SIG-M5 (cell line): ENCODE measurements at places on chromosomes 12 and 14.

DNA sequence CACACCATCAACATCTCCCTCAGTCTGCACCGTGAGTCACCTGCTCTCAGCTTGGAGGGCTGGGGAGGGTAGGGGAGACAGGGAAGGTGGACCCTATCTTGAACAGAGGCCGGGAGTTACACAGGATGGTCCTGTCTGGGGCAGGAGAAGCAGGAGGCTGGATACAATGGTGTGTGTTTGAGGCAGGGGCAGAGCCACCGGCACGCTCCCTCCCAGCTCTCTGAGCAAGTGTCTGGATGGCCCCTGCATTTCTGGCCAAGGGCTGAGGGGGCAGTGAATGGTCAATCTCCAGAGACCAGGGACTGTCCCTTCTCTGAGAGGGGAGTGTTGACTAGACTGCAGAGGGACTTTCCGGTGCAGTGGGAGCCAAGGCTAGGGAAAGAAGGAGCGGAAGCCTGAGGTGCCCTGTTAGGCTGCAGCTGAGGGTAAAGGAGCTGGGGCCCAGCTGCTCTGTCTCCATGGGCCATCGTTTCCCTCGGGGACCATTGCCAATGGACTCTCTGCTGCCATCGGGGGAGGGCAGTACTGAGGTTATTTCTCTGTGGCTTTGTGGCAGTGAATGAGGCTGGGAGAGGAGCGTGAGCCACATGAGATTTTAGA, 1.9 kb downstream of the LRP1-AS start:
- no peak for DNase-seq

DNA sequence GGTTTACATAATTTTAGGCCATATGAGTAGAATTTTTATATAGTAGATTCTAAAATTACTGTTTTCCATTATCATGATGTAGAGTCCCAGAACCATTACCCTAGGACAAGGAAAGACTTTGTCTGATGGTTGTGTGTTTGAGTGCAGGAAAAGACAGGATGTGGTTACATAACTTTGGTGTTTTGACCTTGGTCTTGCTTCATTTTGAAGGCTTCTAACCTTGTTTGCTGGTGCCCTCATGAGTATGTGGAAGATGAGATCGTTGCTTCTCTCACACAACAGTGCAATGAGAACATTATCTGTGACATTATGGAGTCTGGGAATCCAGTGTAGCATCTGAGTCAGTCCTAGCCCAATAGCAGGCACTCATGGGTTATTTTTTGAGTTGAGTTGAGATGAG, 106.2 kb downstream of the IGF1 start:
- DNase-seq = no peak

DNA sequence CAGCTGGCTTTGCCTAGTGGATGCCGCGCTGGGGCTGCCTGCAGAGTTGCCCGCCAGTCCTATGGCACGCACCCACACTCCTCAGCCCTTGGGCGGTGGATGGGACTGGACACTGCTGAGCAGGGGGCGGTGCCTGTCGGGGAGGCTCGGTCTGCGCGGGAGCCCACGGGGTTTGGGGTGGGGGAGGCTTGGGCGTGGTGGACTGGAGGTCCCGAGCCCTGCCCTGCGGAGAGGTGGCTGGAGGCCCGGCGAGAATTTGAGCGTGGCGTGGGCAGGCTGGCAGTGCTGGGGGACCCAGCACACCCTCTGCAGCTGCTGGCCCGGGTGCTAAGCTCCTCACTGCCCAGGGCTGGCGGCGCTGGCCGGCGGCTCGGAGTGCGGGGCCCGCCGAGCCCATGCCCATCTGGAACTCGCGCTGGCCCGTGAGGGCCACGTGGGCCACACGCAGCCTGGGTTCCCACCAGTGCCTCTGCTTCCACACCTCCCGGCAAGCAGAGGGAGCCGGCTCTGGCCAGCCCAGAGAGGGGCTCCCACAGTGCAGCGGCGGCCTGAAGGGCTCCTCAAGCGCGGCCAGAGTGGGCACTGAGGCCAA, 68.1 kb downstream of the ETNK1 start:
- DNase-seq = no peak

DNA sequence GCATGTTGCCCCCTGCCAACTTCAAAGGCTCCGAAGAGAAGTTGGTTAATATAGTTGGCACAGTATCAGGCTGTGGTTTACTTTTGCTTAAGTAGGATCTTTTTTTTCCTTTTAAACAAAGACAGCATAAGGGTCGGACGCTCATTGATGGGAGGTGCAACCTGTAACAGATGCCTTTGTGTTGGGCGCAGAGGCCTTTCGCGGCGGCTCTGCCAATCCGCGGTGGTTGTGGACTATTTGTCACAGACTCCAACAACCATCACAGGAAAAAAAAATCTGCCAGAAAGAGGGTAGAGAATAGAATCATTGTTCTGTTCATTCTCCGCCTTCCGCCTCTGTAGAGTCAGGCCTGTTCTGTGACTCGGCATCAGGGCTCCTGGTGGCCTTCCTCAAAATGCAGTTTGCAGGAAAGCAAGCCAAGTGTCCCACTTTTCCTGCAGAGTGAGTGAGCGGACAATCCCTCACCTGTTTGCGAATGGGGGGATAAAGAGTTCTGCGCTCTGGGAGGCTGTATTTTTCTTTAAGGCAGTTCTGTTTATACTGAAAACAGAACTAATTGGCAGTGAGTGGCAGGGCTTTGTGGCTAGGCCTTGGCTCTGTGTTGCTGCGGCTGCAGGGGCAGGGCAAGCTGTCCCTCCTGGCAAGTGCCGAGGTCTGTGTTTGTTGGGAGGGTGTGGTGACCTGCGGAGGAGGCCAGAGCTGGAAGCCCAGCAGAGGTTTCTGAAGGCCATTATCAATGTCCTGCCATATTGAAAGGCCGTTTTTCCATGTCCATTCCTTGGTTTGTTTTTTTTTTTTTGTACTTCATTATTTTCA, 83.0 kb upstream of the PIWIL1 start:
- no peak for DNase-seq
